ENCODE measurements at places on chromosomes 2 and 18. TPM values are rescaled to one million over a fixed set of nuclear protein-coding genes. Genes with fewer than 3 reads are reported as not detected.

- no peak for DNase-seq
These were observed 505.9 kb downstream of the ERBB4 start for GRCh38 chr2:212032536-212033219.

- DNase-seq, result no peak
These were observed 174.6 kb upstream of the PID1 start for GRCh38 chr2:229445501-229446211.

- DNase-seq, result no peak
These were observed 10.5 kb downstream of the TM4SF20 start for GRCh38 chr2:227368574-227368973.

GRCh38 chr2:27823135-27823534 lies 51.6 kb downstream of the MRPL33 start:
- no peak for DNase-seq

GRCh38 chr2:216015722-216016464 lies 2.5 kb upstream of the MREG start:
- peak; percentile 79 for DNase-seq

CENPA gene
- total RNA-seq, result 50.2 TPM

SCN1A gene
- total RNA-seq, result not detected

TPGS2 gene
- total RNA-seq, result 99.3 TPM

Data from SJCRH30 (cell line).